CD4-positive, alpha-beta T cell treated with Interleukin-17A for 1 hour (primary cell): ENCODE measurements at places on chromosomes 7 and 10.

DNA sequence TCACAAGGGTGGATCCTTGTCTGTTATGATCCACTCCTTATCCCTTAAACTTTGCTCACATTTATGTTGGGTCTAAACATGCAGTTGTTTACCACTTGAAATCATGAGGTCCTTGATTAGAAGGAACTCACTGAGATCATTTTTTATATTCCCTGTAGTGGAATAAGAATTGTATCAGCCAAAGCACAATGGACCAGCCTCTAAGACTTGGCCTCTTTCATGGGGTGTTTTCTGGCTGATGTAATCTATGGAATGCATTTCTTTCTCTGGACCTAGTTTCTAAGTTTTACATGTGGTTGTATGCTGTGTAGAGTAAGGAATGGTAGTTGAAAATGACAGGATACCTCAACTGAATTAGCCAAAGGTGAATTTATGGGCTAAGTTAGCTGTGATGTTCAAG is 376.6 kb downstream of the SORCS3 start:
- no peak for DNase-seq

DNA sequence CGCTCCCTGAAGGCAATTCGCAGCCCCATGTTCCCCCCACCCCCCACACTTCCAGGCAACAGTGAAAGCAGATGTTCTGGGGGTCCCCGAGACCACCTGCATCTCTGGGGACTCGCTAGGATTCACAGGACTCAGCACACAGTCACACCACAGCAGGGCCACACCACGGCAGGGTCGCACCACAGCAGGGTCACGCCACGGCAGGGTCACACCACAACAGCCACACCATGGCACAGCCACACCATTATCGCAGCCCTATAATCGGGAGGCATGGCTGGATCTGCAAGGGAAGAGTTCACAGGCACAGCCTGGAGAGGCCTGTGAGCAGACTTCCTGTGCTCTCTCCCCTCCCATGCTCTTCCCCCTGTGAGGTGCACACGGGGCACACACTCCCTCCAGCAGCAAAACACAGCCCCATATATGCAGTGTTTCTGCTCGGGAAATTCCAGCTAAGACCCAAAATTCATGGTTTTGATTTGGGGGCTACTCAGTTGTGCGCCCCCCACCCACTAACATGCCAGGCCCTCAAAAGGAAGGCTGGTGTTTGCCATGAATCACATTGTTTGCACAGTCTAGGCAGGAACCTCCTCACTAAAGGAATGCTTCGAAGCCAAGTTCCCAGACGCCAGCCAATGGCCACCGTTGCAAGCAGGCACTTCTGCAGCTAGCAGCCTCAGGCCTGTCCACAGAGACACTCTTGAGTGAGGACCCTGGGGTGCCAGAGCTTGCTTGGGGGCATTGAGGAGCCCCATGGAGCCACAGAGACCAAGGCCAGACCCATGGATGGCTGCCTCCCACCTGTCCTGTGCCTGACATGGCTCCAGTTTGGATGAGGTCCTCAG is 7.0 kb upstream of the DPYSL4 start:
- DNase-seq: no peak

GRCh38 chr7:120421151-120421651 is 148.2 kb downstream of the KCND2 start:
- no peak for DNase-seq

- DNase-seq: no peak
These were observed 271.4 kb upstream of the POT1 start for GRCh38 chr7:125201002-125201401.

DNA sequence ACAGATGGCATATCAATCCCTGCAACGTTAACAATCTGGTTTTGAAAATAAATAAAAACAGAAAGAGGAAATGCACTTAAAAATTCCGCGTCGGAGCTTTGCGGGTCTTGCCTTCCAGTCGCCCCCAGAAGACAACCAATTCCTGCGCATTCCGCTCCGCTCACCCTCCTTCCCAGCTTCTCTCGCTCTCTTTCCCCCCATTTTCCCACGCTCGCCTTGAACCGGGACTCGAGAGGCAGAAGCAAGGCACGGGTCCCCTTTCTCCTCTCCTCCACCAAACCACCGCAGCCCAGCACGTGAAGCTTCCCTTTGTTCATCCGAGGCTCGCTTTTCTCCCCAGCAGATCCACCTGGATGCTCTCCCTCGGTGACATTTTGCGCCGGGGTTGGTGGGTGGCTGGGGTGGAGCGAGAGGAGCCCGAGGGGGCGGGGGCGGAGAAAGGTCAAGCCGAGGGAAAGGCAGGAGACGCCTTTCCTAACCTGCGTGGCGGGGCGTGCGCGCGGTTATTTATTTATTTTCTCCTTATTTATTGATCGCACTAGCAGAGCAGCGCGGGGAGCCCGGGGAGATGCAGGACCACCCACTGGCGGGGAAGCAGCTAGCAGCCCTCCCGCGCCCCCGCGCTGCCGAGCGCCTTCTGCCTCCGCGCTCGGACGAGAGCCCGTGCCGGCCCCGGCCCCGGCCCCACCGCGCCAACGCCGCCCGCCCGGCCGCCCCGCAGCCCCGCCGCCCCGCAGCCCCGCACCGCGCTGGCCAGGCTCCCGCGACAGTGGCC is at the start of gene KCND2:
KCND2 (plus strand) TSS at position 475 of the 775 bp plus-strand sequence.
- DNase-seq: no peak

GRCh38 chr7:75881436-75882095 is 2.7 kb downstream of the RHBDD2 start:
- DNase-seq: no peak

DNA sequence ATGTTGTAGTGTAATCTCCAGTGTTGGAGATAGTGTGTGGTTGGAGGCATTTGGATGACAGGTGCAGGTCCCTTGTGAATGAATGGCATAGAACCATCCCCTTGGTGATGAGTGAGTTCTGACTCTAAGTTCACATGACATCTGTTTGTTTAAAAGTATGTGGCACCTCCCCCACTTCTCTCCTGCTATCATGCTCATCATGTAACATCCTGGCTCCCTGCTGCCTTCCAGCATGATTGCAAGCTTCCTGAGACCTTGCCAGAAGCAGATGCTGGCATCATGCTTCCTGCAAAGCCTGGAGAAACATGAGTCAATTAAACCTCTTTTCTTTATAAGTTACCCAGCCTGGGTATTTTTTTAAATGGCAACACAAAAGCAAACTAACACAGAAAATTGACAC is 499.0 kb upstream of the SEMA3D start:
- no peak for DNase-seq

- no peak for DNase-seq
These were observed 104.9 kb upstream of the FOXP2 start for GRCh38 chr7:114309729-114310128.

GRCh38 chr7:65812281-65812680 is 60.6 kb upstream of the VKORC1L1 start:
- no peak for DNase-seq

- no peak for DNase-seq
These were observed 47.2 kb downstream of the AGK start for GRCh38 chr7:141598408-141598807.

GRCh38 chr10:83166344-83166743 is 973.0 kb upstream of the GHITM start:
- no peak for DNase-seq

GRCh38 chr10:99443500-99443899 is 13.1 kb upstream of the GOT1 start:
- no peak for DNase-seq

- DNase-seq: no peak
These were observed 6.7 kb upstream of the FAS start for GRCh38 chr10:88983939-88984338.

GRCh38 chr7:98810153-98810802 is 59.5 kb downstream of the TMEM130 start:
- DNase-seq: no peak

DNA sequence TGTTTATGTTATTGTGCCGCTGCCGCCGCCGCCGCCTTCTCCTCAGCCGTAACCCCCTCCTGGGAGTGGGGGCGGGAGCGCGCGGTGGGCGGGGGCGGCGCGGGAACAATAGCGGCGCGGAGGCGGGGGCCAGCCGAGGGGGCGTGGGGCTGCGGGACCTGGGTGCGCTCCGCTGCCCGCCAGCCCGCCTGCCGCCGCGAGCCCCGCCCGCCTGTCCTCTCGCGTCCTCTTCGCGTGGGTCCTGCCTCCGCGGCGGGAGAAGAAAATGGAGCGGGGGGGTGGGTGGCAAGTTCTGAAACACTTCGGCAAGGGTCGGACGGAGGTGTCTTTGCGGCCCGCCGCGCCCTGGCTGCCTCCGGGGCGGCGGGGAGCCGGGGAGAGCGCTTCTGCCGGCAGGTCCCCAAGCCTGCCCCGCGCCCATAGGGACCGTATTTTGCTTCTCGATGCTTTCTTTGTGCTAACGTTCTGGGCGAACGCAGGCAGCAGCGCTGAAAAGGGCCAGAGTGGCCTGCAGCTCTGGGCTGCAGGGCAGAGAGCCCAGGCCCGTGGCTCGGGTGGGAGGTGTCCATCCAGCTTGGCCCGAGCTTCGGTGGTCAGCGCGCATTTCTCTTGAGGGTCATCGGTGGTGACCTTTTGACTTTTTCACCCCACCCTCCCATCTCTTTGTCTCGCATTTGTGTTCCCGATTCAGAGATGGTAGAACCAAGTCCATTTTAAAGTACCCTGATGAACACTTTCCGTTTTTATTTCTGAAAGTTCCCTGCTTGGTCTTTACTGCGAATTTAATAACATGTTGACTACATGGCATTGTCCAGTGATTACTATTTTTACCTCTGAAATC is 613 bp downstream of the MAPK8 start:
- peak; percentile 80 for DNase-seq

GRCh38 chr10:16986082-16986405 is 143.6 kb downstream of the CUBN start:
- no peak for DNase-seq

DNA sequence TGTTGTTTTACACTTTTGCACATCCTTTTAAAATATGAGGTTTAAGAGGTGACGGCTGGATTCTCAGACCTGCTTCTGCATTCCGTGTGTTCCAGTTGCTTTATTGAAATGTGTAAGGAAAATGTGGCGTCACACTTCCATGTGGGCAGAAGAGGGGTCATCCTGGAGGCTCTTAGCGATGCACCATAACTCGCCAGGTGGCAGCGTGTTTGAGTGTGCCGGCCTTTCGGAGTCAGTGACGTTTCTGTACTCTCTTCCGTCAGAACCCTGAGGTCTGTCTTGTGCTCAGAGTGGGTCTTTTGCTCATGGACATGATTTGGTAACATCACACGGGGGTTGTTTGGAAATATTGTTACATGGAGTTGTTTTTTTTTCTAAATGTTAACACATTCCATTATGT is 9.1 kb downstream of the PPP2R2D start:
- DNase-seq: no peak

GRCh38 chr10:74880041-74880440 is 53.6 kb downstream of the KAT6B start:
- DNase-seq: no peak

DNA sequence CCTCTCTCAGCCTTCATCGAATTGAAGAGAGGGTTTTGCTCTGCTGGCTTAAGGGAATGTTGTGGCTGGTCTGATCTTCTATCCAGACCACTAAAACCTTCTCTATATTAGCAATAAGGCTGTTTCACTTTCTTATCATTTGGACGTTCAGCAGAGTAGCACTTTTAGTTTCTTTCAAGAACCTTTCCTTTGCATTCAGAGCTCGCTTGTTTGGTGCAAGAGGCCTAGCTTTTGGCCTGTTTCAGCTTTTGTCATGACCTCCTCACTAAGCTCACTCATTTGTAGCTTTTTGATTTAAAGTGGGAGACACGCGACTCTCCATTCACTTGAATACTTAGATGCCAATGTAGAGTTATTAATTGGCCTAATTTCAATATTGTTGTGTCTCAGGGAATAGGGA is 3.9 kb downstream of the MPP7 start:
- DNase-seq: no peak

DNA sequence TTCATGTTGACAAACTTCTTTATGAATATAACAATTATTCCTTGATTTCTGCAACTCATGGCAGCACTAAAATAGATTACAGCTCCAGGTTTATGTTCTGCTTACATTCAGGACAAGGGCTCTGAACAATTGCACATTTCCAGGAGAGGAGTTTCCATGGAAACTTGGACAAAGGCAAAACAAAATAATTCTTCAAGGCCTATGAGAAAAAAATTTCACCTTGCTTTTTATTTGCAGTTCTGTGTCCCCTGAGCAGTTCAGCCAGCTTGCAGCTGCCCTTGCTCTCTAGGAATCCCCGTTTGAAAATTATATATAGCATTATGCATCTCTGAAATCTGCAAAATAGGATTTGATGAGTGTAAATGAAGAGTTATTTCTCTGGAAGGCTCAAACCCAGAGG is 71.7 kb downstream of the ARL4A start:
- DNase-seq: no peak

DNA sequence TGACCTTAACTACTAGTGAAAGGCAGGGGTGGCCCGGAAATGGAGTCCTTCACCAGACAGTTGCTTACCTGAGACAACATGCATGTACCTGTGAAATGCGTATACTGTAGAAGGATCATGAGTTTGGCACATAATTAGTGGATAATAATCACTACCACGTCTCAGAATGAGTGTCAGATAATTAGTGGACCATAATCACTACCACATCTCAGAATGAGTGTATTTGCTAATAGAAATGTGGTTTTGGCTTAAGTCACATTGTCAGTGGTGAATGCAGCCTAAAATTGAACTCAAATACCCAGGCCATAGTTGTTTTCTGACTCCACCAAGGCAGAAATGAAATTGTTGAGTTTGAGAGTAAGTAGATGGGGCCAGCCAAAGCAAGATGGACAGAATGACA is 468.3 kb upstream of the GALNT17 start:
- DNase-seq: no peak

DNA sequence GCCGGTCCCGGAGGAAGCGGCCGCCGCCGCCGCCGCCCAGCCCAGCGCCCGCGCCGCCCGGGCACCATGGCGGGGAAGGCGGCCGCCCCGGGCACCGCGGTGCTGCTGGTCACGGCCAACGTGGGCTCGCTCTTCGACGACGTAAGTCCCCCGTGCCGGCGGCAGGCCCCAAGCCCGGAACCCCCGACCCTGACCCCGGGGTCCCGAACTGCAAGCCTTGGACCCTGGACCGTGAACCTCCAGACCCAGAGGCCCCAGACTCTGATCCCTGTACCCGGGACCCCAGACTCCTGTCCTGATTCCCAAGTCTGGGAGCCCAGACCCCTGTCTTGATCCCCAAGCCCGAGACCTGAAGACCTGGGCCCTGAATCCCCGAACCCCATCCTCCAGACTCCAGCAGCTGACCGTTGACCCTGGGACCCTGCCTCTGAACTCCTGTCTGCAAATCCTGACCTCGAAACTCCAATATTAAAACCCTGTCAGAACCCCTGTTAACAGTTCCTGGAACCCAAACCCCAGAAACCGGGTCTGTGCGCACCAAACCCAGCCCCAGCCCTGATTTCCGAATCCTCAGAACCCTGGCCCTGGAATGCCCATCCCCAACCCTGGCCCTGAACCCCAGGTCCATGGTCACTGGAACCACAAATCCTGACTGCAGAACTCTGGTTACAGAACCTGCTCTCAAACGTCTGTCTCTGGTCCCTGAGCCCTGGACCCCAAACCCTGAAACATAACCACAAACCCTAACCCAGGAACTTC is 623 bp downstream of the INPP5A start:
- DNase-seq: no peak
